ENCODE measurements at places on chromosomes 4 and X.

- peak; percentile 45 for DNase-seq
Measured at GRCh38 chr4:139015948-139016471, 429 bp downstream of the NOCT start.

DNA sequence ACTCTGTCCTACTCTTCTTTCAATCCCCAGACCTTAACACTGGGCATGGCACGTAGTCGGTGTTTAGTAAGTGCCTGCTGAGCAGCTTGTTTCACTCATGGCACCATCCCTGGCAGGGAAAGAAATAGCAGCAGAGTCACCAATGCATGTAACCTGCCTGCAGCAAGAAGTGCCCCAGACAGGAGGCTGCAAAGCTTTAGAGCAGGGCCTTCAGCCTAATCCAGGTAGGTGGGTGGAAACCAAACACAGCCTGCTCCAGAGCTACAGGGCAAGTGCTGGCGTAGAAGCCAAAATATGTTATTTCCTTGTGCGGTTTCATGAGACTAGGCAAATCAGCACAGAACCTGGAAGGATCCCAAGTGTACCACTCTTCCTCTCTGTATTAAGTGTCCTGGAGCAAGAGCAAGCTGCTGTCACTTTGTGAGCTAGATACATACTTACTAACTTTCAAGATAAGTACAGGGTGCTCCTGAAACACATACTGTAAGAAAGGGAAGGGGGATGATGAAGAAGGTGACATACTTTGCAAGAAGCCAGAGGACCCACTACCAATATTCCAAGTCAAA lies 5.5 kb downstream of the PROM1 start:
- DNase-seq = no peak

DNA sequence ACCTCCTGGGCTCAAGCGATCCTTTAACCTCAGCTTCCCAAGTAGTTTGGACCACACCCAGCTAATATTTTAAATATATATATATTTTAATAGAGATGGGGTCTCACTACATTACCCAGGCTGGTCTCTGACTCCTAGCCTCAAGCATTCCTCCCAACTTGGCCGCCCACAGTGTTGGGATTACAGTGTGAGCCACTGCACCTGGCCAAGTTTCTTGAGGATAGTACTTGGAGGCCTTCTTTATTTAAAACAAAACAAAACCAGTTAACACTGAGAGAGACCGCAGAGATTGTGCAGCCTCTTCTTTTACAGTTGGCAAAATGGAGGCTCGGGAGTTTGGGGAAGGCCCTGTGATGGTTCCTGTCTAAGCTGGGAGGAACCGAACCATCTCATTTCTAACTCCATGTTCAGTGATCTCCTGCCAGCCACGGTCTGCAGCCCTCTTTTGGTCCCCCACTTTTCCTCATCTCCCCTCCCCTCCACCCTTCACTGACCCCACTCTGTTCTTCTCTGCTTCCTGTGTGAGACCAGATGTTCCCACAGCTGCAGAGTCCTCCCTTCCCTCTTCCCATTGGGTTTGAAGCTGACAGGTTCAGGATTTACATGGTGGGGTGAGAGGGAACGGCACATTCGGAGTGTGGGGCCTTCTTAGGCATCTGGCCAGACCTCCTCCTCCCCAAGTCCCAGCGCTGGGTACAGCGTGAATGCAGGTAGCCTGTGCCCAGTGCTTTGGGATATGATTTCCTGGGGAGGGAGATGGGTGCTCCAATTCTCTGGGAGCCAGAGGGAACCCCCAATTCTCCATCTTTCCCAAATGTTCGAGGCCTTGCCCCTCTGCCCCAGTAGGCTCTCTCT lies 1.4 kb upstream of the SORCS2 start:
- DNase-seq = no peak

DNA sequence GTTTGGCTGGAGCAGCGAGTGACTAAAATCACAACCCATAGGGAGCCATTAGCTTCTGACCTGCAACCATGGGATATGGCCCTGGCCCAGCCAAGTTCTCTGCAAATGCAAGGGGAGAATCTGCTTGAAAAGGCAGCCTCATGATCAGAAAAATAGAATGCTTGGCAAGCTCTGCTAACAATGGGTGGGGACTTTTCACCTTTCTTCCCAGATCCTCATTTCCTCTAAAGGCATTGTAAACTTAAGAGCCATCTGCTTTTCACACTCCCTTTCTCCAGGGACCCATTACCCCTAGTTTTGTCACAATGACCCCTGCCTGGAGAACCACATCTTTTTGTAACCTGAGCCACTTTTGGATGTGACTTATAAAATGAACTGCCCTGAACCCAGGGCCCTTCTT lies 104.3 kb downstream of the PARM1 start:
- no peak for DNase-seq

DNA sequence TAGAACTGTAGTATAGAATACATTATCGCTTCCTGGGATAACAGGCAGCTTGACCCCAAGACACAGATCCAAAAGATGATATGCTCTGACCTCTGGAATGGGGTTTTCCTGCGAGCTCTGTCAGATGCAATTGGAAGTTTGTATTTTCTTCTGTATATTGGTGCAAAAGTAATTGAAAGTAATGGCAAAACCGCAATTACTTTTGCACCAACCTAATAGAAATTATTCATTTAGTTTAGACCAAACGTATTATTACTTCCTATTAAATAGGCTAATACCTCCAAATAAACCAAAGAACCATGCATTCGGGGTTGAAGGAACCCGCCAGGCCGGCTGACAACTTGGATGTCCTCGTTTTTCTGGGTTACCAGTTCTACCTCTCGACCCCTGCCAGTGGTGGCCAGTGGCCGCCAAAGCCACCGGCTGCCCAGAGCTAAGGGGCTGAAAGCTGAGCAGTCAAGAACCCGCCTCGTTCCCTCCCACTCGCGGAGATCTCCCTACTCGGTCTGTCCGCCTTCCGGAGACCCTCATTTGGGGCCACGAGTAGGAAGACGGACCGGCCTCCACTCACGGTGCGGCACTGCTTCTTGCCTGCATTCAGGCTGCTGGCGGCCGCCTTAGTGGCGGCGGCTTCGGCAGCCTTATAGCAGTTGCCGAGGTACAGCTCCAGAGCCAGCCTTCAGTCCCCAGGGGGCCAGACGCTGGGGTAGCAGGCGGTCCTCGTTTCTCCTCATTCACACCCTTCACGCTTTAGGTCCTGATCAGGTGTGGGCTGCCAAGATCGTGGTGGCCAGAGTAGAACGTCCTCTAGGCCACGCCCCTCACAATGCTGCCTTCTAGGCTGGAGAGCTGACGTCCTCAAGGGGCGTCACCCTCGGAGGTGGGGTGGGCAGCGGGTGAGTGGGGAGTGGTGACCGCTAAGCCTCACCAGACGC lies 121.9 kb downstream of the RBMX2 start:
- peak; percentile 26 for DNase-seq

GRCh38 chr4:69490271-69490670 lies 5.4 kb downstream of the UGT2B4 start:
- DNase-seq = no peak

DNA sequence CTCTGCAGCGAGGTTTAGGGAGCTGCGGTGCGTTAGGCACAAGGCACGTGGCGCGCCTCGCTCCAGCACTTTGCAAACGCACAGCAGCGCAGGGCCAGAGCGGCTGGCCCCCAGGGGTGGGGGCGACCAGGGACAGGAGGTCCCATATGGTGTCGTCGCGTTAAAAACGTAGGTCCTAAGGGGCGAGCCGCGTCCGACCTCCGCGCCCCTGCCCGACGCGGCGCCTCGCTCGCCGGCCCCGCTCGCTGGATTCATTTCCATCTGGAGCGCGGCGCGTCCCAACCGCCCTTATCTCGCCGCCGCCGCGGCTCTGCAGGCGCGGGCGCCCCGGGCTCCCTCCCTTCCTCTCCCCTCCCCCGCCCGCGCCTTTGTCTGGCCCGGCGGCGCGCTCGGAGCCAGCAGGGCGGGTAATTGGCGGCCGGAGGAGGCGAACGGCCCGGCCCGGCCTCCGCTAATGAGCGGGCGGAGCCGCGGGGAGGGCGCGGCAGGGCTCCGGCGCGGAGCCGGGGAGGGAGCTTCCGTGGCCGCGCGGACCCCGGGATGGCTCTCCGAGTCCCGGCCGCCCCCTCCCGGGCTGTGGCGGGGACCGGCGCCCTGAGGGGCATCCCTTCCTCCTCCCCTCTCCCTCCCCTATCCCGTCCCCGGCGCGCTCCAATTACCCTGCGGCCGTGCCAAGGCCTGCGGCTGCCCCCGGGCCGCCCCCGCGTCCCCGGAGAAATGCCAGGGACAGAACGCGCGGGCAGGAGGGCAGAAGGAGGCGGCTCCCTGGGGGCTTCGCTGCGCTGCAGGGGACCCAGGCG lies 409.0 kb downstream of the BCOR start:
- peak; percentile 71 for DNase-seq

GRCh38 chrX:7730071-7730470 lies 112.9 kb upstream of the VCX start:
- no peak for DNase-seq

DNA sequence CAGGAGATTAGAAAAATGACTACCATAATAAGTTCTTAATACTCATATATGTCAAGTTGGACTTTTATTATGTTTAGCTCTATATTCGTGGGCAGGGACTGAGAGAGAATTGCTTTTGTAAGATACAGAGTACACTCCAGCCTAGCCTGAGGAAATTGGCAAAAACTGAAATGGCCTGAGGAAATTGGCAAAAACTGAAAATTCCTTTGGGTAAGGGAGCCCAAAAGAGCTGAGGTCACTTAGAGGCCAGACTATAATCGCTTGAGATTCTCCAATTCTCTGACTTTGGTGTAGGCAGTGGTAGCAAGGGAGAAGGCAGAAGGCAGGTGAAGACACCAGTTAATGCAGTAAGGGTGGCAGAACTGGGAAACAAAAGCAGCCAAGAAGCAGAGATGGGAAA lies 124.5 kb upstream of the HCCS start:
- no peak for DNase-seq

DNA sequence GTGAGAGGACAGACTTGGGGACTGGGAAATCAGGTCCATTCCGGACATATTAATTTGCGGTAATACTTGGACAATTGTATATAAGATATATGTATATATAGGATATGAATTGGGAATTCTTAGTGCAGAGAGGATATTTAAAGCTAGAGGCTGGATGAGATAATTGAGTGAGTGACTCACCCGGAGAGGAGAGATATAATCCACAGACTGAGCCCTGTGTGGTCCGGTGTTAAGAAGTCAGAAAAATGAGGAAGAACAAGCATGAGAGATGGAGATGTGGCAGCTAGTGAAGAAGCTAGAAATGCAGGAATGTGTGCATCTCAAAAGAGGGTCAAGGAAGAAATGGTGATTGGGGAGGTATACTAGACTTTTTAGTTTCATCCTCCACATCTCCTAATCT lies 336.2 kb downstream of the SLC7A11 start:
- DNase-seq = no peak

DNA sequence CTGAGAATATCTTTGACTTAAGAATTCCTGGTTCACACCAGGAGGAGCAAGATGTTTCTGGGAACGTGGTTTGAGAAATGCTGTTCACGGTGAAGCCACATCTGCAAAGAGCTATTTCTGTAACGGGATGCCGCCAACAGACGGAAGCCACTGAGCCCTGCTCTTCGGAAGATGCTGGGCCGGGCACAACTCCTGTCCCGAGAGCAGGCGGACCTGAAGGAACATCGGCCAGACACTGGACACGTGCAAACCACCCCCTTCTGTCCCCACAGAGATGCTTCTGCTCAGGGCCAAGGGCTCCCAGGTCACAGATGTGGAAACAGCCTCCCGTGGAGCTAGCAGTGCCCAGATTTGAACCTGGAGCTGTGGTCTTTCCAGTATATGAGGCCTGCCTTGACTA lies 24.3 kb downstream of the HMX1 start:
- DNase-seq = no peak

GRCh38 chrX:13716455-13716854 lies 18.0 kb downstream of the TRAPPC2 start:
- DNase-seq = no peak

DNA sequence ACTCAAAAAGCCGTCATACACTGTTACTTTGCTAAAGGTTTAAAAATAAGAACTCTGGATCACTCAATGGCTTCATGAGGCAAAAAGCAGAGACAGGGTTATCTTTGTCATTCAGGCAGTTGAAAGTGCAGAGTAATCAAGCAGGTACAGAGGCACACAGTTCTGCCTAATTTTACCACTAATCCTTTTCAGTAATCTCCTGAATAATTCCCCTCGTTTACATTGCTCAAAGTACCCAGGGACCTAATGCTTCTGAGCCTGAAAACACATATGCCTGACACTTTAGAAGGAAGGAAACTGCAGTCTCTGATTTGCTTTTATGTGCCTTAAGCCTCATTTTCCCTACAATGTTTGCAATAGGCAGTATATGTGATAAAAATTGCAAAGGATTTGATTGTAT lies 71.4 kb upstream of the TRAM1L1 start:
- DNase-seq = no peak

DNA sequence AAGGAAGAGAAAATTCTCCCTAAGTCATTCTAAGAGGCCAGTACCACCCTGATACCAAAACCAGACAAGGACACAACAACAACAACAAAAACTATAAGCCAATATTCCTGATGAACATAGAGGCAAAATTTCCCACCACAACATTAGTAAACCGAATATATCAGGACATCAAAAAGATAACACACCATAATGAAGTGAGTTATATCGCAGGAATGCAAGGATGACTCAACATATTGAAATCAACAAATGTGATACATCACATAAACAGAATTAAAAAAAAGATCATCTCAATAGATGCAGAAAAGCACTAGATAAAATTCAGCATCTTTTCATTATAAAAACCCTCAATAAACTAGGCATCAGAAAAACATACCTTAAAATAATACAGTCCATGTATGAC lies 1844.4 kb upstream of the PCDH10 start:
- DNase-seq = no peak

DNA sequence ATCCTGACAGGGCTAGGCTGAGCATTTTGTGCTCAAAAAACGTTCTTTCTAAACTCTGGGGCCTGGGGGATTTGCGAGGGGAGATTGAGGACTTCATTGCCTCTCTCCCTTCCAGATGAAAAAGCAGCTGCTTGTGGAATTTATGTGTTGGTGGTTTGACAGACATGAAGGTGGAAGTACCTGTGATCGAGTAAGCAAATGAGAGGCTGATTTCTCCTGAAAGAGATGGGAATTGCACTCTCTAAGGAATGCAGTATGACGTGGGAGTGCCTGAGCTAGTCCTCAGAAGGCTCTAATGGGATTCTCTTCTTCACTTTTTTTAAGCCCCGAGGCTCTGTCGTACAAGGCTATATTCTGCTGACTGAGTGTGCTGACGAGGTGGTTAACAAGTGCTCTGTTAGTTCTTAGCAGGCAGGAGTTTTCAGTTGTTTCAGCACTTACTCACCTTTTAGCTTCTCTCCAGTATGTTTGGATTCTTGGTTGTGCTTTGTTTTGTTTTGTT lies 426.8 kb upstream of the CNKSR2 start:
- DNase-seq = no peak

- DNase-seq = peak; percentile 84
Measured at GRCh38 chr4:1870328-1870577, 940 bp upstream of the NSD2 start.
